ENCODE measurements at places on chromosomes 4 and X.

DNA sequence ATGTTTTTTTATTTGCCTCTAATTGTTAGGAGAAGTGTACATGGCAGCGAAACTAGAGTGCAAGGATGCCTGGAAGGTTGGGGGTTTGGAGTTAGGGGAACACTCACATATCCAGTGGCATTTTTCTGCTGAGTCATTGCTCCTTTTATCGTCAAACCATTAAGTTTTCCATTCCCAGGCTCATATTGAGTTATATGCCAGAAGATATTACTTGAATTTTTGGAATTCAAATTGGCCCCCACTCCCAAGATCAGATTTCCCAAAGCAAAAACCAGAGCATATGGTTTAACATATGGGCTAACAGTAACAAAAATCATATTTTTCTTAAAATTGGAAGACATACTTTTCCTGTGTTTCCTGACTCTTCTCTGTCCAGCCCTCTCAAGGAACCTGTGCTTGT is 152.7 kb downstream of the FSTL5 start:
- peak; percentile 7 for DNase-seq

- peak; percentile 45 for DNase-seq
Measured at GRCh38 chr4:165207016-165207430, 338 bp upstream of the KLHL2 start.

GRCh38 chr4:69534697-69535096 is 39.0 kb upstream of the UGT2B4 start:
- no peak for DNase-seq

DNA sequence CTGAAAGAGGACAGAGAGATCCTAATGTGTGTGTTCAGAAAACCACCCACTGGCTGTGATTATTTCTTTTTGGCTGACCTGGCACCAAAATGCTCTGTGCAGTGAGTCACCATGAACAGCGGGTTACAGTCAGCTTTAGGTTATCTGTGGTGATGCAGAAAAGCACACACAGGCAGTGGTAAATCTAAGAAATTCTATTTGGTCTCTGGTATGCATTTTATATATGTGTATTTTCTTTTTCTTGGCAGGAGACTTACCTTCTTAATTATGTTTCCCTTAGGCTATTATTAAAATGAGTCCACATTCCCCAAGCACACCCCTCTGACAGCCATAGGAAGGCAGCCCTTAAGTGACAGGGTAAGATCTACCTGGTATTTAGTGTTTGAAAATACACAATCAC is 79.1 kb upstream of the TFDP3 start:
- DNase-seq, result peak; percentile 85

DNA sequence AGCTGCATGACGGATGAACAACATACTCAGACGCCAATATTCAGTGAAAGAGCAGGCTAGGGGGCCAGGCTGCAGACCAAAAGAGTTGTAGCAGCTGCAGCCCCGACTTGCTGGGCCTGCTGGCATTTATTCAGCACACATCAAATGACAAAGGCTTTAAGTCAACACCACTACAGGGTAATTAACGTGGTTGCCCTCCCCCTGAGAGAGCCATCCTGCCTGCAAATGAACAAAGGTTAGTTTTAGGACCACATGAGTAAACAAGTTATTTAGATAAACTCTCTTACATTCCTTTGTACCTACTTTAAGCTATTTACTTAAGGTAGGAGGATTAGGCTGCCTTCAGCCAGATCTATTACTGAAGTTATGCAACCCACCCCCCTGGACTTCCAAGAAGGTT is 1329.1 kb downstream of the PCDH18 start:
- DNase-seq, result no peak

All from astrocyte of the spinal cord (primary cell).